ENCODE measurements at places on chromosomes 4 and X.

DNA sequence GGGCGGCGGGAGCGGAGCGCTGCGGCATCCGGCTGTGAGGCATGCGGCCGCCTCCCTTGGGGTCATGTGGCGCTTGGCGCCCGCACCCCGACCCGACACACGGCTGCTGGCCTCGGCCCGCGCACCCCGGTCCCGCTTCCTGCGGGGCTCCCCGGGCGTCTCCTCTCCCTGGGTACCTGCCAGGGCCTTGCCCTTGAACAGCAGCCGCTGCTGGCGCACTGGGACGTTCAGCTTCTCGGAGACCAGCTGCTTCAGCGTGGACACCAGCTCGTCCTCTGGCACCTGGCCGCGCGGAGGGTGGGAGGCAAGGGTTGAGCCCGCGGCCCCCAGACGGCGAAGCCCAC lies 391 bp downstream of the UBL4A start:
- DNase-seq, result peak; percentile 51

DNA sequence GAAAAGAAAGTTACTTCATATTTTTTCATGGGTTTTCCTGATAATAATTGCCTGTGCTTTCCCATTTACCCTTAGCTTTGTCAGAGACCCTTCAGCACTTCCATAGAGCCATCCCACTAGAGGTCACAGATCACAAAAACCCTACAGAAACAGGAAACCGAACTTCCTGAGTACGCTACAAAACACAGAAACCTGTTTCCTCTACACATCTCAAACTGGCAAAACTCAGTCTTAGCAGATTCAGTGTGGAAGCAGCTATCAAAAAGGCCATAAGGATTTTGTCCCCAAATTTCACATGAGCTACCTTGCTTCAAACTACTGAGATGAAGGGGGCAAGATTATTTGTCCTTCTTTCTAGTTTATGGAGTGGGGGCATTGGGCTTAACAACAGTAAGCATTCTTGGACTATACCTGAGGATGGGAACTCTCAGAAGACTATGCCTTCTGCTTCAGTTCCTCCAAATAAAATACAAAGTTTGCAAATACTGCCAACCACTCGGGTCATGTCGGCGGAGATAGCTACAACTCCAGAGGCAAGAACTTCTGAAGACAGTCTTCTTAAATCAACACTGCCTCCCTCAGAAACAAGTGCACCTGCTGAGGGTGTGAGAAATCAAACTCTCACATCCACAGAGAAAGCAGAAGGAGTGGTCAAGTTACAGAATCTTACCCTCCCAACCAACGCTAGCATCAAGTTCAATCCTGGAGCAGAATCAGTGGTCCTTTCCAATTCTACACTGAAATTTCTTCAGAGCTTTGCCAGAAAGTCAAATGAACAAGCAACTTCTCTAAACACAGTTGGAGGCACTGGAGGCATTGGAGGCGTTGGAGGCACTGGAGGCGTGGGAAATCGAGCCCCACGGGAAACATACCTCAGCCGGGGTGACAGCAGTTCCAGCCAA lies at the start of gene MMRN1:
MMRN1 (plus strand) TSS at position 206 of the 902 bp plus-strand sequence; CDS start at position 324, 118 bp downstream.
- peak; percentile 13 for DNase-seq

GRCh38 chrX:16579517-16579916 lies 70.4 kb upstream of the S100G start:
- DNase-seq, result no peak

DNA sequence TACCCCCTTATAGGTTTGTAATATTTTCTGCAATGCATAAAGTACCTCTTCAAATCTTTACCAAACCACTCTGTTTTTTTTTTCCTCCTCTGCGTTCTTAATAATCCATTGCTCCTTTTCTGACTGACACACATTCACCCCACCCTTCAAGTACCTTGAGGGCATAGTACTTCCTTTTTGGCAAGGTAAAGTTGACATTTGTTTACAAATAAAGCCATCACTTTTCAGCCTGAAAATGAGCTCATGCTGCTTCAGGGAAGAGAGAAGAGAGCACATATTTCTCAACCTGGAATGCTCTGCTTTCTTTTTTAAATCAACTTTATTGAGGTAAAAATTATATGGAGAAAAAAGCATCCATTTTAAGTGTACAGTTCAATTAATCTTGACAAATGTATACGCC lies 113.9 kb downstream of the AGTR2 start:
- DNase-seq, result no peak

DNA sequence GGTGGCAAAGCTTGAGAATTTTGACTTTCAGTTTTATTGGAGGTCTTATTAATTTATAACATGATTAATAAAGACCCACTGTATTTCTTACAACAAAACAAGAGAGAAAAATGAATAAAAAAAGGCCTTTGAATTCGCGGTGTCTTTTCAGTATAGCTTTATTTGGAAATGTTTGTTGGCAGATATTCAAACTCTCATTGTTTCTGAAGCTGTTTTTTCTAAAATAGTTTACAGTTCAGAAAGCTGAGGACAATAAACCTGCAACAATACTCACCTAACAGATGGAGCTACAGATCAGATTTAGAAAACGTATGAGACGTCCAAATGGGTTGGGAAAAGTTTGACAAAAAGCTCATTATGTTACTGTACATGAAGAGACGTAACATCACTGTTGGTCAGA lies 2.4 kb upstream of the SPARCL1 start:
- no peak for DNase-seq
